Panc1 (cell line): ENCODE measurements at places on chromosomes 3 and 15.

DNA sequence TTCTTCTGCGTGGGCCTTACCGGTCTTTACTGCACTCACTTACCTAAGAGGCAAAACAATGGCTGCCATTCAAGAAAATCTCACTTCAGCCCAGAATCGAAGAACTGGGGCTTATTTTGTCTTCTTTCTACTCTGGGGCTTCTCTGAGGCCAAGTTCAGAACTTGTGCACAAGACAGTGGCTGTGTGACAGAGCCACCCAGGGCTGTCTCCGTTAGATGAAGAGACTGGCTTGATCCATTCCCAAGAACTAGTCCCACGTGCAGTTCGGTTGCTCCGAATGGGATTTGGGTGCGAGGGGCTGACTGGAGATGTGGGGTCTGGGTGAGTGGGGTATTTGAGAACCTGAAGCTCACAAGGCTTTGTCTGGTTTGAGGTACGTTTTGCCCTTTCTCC lies 795 bp upstream of the TCF12 start:
- no peak for DNase-seq

GRCh38 chr3:81554388-81554787 lies 207.1 kb downstream of the GBE1 start:
- no peak for DNase-seq

DNA sequence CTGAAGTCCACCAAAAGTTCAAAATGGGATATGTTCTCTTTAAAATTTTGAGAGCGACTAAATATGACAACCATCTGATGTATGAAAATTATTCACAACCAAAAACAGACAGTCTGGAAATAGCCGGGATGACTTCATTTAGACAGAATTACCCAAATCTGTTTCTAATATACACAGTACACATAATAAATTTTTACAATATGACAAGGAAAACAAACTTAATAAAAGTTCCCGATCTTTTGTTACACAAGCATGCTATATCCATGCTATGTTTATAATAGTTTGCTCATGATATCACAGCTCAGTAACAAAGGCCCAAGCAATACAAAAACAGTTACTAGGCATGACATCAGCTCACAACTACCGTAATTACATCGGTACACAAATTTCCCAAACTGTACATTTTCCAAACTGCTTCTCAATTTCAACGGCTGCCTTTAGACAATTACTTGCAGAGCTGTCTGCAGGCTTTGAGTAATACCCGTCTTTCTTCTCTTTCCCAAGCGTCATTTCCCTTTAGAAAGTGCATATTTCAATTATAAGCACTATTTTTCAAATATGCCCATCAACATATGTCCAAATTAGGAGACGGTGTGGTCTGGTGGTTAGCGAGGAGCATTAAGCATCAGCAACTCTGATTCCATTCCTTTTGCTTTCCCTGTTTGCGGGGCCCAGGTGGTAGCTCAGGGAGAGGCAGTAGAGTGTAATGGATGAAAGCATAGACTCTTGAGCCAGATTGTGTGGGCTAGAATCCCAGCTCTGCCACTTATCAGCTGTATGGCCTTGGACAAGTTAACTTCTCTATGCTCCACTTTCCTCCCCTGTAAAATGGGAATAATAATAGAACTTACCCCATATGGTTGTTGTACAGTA lies 481.2 kb downstream of the FOXP1 start:
- DNase-seq, result peak; percentile 45

- no peak for DNase-seq
Measured at GRCh38 chr15:29911705-29912104, 89.4 kb upstream of the TJP1 start.

GRCh38 chr3:76011121-76011520 lies 225.8 kb upstream of the ZNF717 start:
- DNase-seq, result no peak

- DNase-seq, result no peak
Measured at GRCh38 chr3:99954914-99955644, 137.4 kb downstream of the CMSS1 start.

DNA sequence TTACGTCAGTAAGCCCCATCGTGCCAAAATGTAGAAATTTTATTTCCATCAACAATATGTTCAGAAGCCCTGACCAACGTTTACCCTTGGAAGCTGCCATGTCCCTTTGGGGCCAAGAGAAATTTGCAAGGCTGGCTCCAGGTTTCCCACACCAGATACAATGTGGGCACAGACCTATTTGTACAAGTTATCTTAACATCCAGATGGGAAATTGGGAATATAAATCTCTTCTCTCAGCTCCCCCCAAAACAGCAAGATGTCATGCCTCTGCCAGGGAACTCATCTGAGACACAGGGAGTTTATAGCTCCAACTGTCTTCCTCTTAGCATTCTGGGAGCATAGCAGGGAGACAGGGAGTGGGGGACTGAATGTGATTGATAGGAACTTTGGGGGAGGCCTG lies 9.3 kb upstream of the DPPA2 start:
- no peak for DNase-seq

GRCh38 chr15:39976291-39977274 lies 42.7 kb downstream of the EIF2AK4 start:
- no peak for DNase-seq

DNA sequence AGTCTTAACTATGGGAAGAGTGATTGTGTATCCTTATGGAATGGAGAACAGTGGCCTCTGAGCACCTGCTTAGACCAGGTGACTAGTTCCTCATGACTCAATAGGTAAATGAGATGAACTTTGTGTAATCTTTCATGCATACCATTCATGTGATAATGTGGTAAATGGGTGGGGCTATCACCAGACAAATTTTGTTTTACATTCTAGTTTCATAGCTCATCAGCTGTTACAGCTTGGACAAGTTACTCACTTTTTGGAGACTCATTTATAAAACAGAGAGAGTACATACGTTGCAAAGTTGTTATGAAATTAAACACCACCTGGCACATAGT lies 103.7 kb upstream of the TGFBR2 start:
- DNase-seq, result no peak

GRCh38 chr3:43104660-43105595 lies 951 bp downstream of the POMGNT2 start:
- DNase-seq, result no peak

DNA sequence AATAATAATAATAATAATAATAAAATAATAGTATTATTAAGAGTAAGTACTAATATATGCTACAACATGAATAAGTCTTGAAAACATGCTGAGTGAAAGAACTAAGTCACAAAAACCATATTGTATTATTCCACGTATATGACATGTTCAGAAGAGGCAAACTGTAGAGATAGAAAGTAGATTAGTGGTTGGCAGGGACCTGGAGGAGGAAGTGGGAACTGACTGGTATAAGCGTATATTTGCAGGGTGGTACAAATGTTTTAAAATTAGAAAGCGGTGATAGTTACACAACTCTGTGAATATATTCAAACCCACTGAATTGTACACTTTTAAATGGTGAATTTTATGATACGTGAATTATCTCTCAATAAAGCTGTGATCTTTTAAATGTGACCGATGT lies 32.8 kb downstream of the LRRK1 start:
- no peak for DNase-seq

DNA sequence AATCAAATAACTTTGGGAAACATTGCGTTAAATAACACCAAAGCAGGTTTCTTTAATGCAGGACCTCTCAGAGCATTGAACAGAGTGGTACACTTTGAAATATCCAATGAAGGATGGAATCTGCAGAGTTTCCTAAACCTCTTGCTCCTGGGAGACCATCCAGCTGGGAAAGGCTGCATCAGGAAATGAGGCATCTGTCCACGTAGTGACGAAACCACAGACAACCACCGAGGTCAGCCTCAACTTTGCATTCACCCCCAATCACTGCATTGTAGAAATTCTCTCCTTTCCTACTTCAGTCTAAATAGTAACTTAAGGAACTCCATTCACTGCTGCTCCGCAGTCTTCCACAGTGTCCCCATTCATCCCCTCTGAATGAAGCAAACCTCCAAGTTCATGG lies 41.5 kb upstream of the CDV3 start:
- no peak for DNase-seq
